Epithelial cell of proximal tubule (primary cell): ENCODE measurements at places on chromosomes 11 and 22. TPM values are rescaled to one million over a fixed set of nuclear protein-coding genes. Genes with fewer than 3 reads are reported as not detected.

LRRC75B gene
- 8.9 and 14.1 TPM in 2 replicates for total RNA-seq

CABP4 gene
- total RNA-seq: not detected in 2 replicates

C11orf98 gene
- 125 and 129 TPM in 2 replicates for total RNA-seq

DDX6 gene
- 32.6 and 36.5 TPM in 2 replicates for total RNA-seq

WNT7B gene
- 30.1 and 112 TPM in 2 replicates for total RNA-seq
